ENCODE measurements at places on chromosomes 7 and 10.

DNA sequence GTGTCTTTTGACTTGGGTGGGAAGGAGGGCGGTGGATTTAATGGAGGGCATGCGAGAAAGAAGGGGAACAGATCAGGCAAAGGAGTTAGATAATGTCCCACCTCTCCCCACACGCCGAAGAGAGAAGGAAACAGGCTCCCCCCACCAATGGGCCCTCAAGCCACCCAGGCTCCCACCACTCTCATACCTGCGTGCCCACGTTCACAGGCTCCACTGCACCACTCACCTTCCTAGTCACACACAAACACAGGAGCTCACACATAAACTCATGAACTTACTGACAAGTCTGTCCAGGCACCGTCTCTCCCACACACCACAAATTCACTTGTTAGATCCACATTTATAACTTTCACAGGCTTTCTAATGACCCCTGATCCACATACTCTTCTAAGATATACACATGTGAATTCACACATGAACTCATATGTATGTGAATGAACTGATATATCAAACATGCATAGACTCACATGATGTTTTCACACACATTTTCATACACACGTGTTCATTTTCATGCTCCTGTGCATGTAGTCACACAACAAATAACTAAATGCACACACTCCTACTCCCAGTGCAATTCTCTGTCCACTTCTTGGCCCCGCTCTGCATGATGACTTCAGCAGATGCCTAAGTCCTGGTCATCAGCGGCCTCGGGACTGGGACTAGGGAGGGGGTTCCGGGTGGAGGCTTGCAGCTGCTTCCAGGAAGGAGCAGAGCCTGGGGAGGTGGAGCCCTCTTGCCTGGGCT, 1.5 kb downstream of the LZTS2 start:
- H3K4me3 ChIP-seq, result peak overlapping the region; percentile 63
- no peak for DNase-seq
- H3K27ac ChIP-seq, result peak overlapping the region; percentile 2
- peaks cover 29% of the 10 kb centered on the region for H3K4me1 ChIP-seq
- no peaks in the 10 kb centered on the region for H3K27me3 ChIP-seq

DNA sequence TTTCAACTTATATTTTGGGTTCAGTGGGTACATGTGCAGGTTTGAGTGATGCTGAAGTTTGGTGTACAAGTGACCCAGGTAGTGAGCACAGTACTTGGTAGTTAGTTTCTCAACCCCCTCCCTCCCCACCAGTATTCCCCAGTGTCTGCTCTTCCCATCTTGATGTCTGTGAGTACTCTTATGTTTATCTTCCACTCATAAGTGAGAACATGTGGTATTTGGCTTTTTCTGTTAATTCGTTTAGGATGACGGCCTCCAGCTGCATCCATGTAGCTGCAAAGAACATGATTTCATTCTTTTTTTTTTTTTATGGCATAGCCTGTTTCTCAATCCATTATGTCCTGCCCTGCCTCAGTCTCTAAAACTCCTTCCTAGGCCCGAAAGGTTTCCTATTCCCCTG, 222.1 kb downstream of the WDR37 start:
- no peak overlapping the region for H3K4me3 ChIP-seq
- no peaks in the 10 kb centered on the region for H3K4me1 ChIP-seq
- DNase-seq, result no peak
- H3K36me3 ChIP-seq, result no peaks in the 10 kb centered on the region

DNA sequence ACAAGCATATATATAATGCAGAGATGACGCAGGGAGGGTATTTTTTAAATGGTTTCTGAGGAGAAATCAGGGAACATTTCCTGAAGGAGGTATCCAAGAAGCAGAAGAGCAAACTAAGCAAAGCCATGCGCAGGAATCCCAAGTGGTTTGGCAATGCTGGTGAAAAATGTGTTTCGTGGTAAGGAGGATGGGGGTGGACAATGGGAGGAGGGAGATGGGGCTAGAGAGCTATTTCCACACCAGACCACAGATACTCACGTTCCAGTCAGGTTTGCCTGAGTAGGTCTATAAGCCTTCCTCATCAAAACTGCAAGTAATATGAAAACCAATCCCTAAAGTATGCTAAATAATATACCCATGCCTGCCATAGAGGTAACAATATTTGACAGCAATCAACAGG, 223.7 kb upstream of the MKLN1 start:
- H3K4me3 ChIP-seq, result peak overlapping the region; percentile 84
- H3K36me3 ChIP-seq, result peaks cover 61% of the 10 kb centered on the region
- no peaks in the 10 kb centered on the region for H3K27me3 ChIP-seq
- peak overlapping the region; percentile 81 for H3K27ac ChIP-seq
- no peak for DNase-seq

- no peaks in the 10 kb centered on the region for H3K36me3 ChIP-seq
- peaks cover 29% of the 10 kb centered on the region for H3K4me1 ChIP-seq
- H3K27me3 ChIP-seq, result no peaks in the 10 kb centered on the region
- DNase-seq, result no peak
Observed at GRCh38 chr10:80596391-80597257, 58.9 kb downstream of the SH2D4B start.

GRCh38 chr7:138512885-138513284, 52.8 kb downstream of the TRIM24 start:
- DNase-seq, result no peak
- no peak overlapping the region for H3K27ac ChIP-seq
- H3K36me3 ChIP-seq, result peaks cover 55% of the 10 kb centered on the region
- H3K4me1 ChIP-seq, result peaks cover 16% of the 10 kb centered on the region
- H3K4me3 ChIP-seq, result no peak overlapping the region

DNA sequence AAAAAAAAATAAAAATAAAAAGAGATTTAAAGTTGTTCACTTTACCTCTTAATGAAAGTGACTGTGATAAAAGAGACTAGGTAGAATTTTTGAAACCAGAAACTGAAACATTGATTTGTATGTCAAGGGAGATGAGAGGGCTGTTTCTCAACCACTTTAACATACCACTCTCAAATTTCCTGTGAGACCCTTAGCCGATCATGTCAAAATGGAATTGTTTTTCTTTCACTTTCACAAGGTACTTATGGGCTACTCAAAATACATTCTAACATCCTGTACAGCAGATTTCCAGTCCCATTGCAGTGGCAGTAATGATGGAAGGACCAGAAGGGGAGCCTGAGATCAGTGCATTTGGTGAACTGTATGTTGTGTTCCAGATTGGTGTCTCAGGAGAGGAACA, 261.2 kb downstream of the PPP1R3A start:
- H3K27ac ChIP-seq, result no peak overlapping the region
- H3K27me3 ChIP-seq, result no peaks in the 10 kb centered on the region
- no peaks in the 10 kb centered on the region for H3K36me3 ChIP-seq
- no peak for DNase-seq
- no peaks in the 10 kb centered on the region for H3K4me1 ChIP-seq
- no peak overlapping the region for H3K4me3 ChIP-seq

- no peak overlapping the region for H3K27ac ChIP-seq
- no peaks in the 10 kb centered on the region for H3K4me1 ChIP-seq
- no peaks in the 10 kb centered on the region for H3K27me3 ChIP-seq
- no peak for DNase-seq
Observed at GRCh38 chr10:126434235-126434634, 46.0 kb upstream of the ADAM12 start.

DNA sequence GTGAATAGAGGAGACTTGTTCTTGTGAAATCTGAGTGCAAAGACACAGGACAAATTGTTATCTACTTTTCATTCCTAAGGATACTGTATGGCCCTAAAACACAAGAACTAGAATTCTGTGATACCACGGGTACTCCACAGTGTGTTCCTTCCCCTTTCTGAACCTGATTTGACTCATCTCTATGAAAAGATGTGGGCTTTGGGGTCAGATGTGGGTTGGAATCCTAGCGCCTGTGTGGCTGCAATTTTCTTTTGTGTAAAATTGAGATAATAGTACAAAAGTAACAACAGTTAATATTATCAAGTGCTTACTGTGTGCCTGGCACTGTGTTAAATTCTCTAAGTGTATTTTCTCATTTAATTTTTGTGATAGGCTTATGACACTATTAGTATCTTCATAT, 8.1 kb downstream of the SRGN start:
- peaks cover 43% of the 10 kb centered on the region for H3K36me3 ChIP-seq
- H3K4me1 ChIP-seq, result peaks cover 19% of the 10 kb centered on the region
- H3K27me3 ChIP-seq, result no peaks in the 10 kb centered on the region
- H3K27ac ChIP-seq, result no peak overlapping the region
- no peak for DNase-seq

GRCh38 chr10:102211615-102212299, 14.3 kb upstream of the ELOVL3 start:
- no peak overlapping the region for H3K27ac ChIP-seq
- H3K27me3 ChIP-seq, result peaks cover 6% of the 10 kb centered on the region
- no peaks in the 10 kb centered on the region for H3K36me3 ChIP-seq
- H3K4me1 ChIP-seq, result peaks cover 7% of the 10 kb centered on the region

GRCh38 chr10:3782451-3783315, 2.3 kb downstream of the KLF6 start:
- H3K27me3 ChIP-seq, result no peaks in the 10 kb centered on the region
- DNase-seq, result peak; percentile 69
- peaks cover 59% of the 10 kb centered on the region for H3K4me1 ChIP-seq
- peaks cover 70% of the 10 kb centered on the region for H3K36me3 ChIP-seq
- peak overlapping the region; percentile 91 for H3K4me3 ChIP-seq

GRCh38 chr10:5196702-5197113, at the start of gene AKR1C4:
TSS of gene AKR1C4 (plus strand) at chr10:5196837. CDS start at chr10:5196868, 31 bp downstream.
- no peak within 1 kb of the TSS for H3K27ac ChIP-seq
- H3K4me3 ChIP-seq, result no peak within 1 kb of the TSS
- no peak for DNase-seq
- no peaks in the 10 kb centered on the region for H3K4me1 ChIP-seq
- no peaks in the 10 kb centered on the region for H3K36me3 ChIP-seq

All from activated B cell treated with CpG ODN at 0.5 μM for 24 hours (primary cell).